ENCODE measurements at places on chromosomes 12 and 14. TPM values are rescaled to one million over a fixed set of nuclear protein-coding genes. Genes with fewer than 3 reads are reported as not detected.
A peak's percentile ranks its signal among the peaks of the same experiment; 100 is the strongest.

DNA sequence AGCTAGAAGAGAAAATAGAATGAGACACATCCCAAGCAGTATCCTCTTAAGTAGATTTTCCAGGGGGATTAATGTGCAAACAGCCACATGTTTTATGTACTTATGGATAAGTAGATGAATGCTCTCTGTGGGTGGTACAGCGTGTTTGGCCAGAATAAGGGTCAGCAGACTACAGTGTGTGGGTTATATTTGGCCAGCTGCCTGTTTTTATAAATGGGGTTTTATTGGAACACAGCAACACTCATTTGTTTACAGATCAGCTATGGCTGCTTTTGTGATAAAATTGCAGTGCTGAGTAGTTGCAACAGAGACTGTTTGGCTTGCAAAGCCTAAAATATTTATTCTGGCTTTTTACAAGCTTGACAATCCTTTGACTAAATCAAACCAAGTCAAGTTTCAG, 780.2 kb upstream of the SEL1L start:
- H3K36me3 ChIP-seq: peaks cover 3% of the 10 kb centered on the region
- no peak overlapping the region for H3K4me3 ChIP-seq
- DNase-seq: no peak
- H3K27ac ChIP-seq: no peak overlapping the region
- H3K4me1 ChIP-seq: no peaks in the 10 kb centered on the region

DNA sequence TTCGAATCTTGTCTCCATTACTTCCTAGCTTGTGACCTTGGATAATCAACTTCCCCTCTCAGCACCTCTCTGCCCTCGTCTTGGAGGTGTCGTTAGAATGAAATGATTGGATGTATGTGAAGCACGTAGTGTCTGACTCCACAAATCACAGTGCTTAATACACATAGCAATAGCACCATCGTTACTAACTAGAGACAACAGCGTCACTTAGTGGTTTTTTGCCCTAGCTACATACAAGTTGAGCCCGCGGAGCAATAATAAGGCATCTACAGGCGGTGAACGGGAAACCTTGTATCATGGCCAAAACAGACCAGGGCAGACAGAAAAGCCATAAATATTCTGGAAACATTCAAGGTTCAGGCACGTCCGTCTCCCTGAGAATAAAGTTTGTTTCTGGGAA, 154.9 kb downstream of the ASCL4 start:
- no peaks in the 10 kb centered on the region for H3K4me1 ChIP-seq
- H3K4me3 ChIP-seq: no peak overlapping the region
- peaks cover 19% of the 10 kb centered on the region for H3K27me3 ChIP-seq
- no peak for DNase-seq

The SERPINA1 gene
- 68.9 TPM for total RNA-seq

The CLEC2A gene
- total RNA-seq: not detected

- peaks cover 9% of the 10 kb centered on the region for H3K36me3 ChIP-seq
- H3K27me3 ChIP-seq: peaks cover 28% of the 10 kb centered on the region
- DNase-seq: no peak
Measured at GRCh38 chr12:25251769-25252168, 1.0 kb upstream of the KRAS start.

DNA sequence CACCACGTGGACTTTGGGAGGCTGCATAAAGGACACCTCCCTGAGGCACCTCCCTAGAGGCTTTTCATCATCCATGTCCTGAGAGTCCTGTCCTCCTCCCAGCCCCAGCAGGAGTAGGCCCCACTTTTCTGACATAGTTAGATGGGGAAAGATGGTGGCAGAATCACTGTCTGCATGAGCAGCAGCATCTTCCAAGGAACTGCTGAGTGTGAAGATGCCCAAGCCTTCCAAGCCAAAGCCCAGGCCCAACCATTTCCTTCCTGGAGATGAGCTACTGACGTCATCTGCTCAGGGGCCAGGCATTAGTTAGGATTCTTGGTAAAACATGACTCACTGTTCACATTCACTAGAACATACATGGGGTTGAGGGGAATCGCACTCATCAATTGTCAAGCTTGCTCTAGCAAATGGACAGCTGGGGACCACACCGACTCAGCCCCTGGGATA, 37.3 kb downstream of the VDR start:
- peak; percentile 64 for DNase-seq
- peak overlapping the region; percentile 51 for H3K4me3 ChIP-seq
- H3K27ac ChIP-seq: peak overlapping the region; percentile 88
- H3K4me1 ChIP-seq: peaks cover 95% of the 10 kb centered on the region

DNA sequence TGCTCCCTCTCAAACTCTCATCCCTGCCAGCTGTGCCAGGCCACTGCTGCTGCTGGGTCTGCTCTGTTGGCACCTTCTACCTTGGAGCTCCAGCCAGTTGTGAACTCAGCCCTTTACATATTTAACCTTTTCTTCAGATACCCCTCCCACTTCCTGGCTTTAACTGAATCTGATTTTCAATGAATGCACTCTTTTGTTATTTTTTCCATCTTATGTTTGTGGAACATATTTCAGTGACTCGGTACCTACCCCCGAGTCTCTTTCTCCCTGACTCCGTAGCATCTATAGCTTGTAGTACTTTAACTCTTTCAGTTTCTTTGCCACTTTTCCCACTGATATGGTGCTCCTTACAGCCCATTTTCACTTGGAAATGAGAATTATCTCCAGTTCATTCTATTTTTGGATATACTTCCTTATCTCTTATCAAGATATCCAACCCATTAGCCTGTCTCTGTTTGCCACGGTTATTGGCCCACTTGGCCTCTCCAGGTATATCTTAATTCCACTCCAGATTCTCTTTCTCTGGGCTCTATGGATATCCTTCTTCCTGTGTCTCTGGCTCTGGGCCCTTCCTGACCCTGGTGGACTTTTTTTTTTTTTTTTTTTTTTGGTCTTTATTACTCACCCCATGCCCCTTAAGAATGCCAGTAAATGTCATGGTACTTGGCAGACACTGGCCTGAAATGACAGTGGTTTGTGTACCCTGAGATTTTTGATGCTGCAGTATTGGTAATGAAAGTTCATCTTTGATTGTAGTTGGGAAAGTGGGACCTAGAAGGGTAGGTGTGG, 62.7 kb downstream of the PELI2 start:
- no peak overlapping the region for H3K27ac ChIP-seq
- H3K4me3 ChIP-seq: no peak overlapping the region
- no peaks in the 10 kb centered on the region for H3K27me3 ChIP-seq
- DNase-seq: no peak

GRCh38 chr12:2363836-2364609, 311.2 kb downstream of the CACNA1C start:
- peaks cover 14% of the 10 kb centered on the region for H3K4me1 ChIP-seq
- H3K27me3 ChIP-seq: peaks cover 16% of the 10 kb centered on the region
- DNase-seq: no peak
- H3K36me3 ChIP-seq: no peaks in the 10 kb centered on the region
- H3K27ac ChIP-seq: no peak overlapping the region

DNA sequence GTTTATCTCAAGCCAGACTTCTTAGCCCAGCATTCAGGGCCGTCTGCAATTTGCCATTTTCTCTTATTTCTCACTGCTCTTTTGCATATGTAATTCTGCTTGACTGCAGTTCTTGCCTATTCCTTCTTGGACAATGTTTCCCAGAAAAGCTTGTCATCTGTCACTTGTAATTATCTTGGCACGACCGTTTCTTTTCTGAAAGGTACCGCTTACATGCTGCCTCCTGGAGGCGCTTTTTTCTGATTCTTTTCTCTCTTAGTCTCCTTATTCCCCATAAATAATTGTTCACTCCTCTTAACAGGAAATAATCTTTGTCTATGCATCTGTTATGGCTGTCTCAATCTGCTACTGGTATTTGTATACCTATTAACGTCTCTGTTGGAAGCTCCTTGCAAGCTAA, 1.2 kb upstream of the ALDH1L2 start:
- H3K4me1 ChIP-seq: peaks cover 7% of the 10 kb centered on the region
- peaks cover 11% of the 10 kb centered on the region for H3K36me3 ChIP-seq
- no peak for DNase-seq
- peaks cover 30% of the 10 kb centered on the region for H3K27me3 ChIP-seq
- no peak overlapping the region for H3K27ac ChIP-seq

DNA sequence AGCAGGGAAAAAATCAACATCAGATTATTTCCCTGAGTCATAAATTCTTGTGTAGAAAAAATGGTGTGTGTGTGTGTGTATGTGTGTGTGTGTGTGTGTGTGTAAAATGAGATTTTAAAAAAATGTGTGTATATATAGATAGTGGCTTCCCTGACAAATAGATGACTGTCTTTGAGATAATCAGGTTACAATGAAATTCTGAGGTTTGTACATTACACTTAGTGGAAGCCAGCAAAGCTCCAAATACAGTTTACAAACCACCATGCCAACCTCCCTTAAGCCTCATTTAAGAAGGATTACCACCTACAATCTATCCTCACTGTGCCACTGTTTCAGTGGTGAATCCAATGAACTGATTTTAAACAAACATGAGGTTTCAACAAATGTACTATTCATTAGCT, 93.8 kb downstream of the MED13L start:
- no peaks in the 10 kb centered on the region for H3K27me3 ChIP-seq
- H3K36me3 ChIP-seq: no peaks in the 10 kb centered on the region
- no peak for DNase-seq
- peak overlapping the region; percentile 9 for H3K27ac ChIP-seq
- no peak overlapping the region for H3K4me3 ChIP-seq
- H3K4me1 ChIP-seq: peaks cover 84% of the 10 kb centered on the region

Data from activated T-cell treated with anti-CD3 and anti-CD28 coated beads, Interleukin-2, amount 50 U/mL, for 72 hours (primary cell).